ENCODE measurements at places on chromosomes 2 and 18.
A peak's percentile ranks its signal among the peaks of the same experiment; 100 is the strongest.

GRCh38 chr18:31596081-31596872 is 4.6 kb downstream of the TTR start:
- DNase-seq, result no peak

DNA sequence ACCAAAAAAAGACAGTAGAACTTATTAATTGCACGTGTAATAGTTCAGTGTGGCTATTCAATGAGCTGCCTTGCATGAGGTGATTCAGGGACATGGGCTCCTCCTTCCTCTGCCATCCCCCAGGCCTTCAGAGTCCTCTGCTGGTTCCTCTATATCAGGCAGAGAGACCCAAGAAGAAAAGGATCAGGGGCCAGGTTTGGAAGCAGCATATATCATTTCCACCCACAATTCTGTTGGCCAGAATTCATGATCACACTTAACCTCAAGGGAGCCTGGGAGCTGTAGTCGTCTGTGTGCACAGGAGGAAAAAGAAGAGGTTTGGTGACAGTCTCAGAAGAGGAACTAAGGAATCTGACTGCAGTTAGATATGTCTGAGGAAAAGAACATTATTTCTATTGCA is 114.0 kb upstream of the GLS start:
- DNase-seq, result no peak

GRCh38 chr18:61546590-61546989 is 213.4 kb downstream of the CDH20 start:
- DNase-seq, result peak; percentile 38

GRCh38 chr18:74522635-74523548 is 11.4 kb upstream of the CNDP1 start:
- no peak for DNase-seq

- DNase-seq, result no peak
These were observed 130.0 kb downstream of the TAF4B start for GRCh38 chr18:26356045-26356785.

DNA sequence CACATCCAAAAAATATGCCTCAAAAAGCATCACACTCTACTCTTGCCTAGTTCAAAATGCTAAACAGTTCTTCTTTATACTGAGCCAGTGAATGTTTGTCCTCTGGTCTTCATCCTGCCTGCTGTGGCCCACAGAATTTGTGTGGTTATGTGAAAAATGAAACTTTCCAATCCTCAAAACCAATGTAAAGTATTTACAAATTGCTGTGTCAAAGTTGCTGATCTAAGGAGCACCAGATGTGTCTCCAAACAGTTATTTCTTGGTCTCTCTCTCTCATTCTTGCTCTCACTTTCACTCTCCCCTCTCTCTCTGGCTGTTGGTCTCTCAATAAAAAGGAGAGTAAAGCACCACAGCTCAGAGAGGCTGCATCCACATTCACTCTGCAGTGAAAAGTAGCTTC is 23.0 kb downstream of the EPHA4 start:
- no peak for DNase-seq

- DNase-seq, result no peak
These were observed 114.1 kb upstream of the OSR1 start for GRCh38 chr2:19472391-19472978.

- DNase-seq, result no peak
These were observed 66.2 kb downstream of the CRACDL start for GRCh38 chr2:98869870-98870269.

GRCh38 chr18:31049189-31049588 is 6.6 kb upstream of the DSC3 start:
- no peak for DNase-seq

GRCh38 chr2:58204195-58204959 is 36.7 kb downstream of the FANCL start:
- no peak for DNase-seq

- DNase-seq, result no peak
These were observed 40.4 kb upstream of the SMAD2 start for GRCh38 chr18:47970664-47971531.

- no peak for DNase-seq
These were observed 287.9 kb upstream of the TRIB2 start for GRCh38 chr2:12428786-12429185.

DNA sequence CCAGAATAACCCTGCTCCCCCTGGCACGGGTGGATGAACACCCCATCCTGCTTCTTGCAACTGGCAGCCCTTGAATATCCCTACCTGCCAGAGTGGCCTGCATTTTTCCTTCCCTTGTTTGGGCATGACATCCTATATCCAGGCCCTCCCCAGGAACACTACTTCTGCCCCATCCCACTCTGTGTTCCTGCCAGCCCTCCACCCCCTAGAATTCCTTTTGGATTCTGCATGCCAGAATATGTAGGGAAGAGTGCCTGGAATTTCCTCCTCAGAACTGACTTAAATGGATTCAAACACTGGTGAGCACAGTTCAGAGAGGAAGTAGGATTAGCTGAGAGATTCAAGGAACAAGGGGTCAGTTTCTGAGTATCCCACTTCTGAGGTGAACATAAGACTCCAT is 123.5 kb upstream of the PELI1 start:
- DNase-seq, result no peak

- no peak for DNase-seq
These were observed 248.4 kb downstream of the FHOD3 start for GRCh38 chr18:36545821-36546427.

DNA sequence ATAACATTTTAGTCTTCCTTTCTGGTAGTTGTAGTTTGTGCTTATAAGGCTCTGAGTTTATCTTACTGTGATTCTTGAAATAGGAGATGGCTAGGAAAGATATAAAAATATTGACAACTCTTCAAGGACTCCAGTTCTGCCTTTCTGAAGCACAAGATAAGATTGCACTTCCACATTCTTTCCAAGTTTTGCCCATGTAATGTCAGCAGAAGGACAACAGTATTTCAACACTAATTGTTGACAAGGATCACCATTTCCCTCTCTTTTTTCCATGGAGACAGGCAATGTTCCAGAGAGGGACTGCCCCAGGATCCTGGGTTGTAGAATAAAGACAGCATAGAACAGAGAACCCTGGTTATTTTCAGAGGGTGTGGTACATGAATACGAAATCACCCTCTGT is 279.1 kb upstream of the CNTNAP5 start:
- DNase-seq, result no peak

- DNase-seq, result no peak
These were observed 74.9 kb upstream of the WDR75 start for GRCh38 chr2:189366349-189366748.

DNA sequence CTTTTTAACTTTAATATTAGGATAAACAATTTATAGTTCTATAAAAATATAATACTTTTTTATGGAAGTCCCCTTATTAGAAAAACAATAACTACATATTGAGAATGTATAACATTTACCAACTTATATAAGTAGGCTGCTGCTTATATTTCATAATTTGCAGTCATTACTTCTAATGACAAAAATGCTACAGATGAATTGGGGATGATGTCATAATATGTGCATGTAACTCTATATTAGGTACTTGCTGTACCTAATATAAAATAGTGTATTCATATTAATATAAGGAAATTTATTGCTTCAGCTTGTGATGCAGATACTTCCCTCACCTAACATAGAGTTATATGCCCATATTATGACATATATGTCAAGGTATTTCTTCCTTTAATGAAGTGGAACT is 100.7 kb downstream of the GALNT13 start:
- DNase-seq, result no peak

Data from HTR-8/SVneo (cell line).